ENCODE measurements at places on chromosomes 7 and 10.

DNA sequence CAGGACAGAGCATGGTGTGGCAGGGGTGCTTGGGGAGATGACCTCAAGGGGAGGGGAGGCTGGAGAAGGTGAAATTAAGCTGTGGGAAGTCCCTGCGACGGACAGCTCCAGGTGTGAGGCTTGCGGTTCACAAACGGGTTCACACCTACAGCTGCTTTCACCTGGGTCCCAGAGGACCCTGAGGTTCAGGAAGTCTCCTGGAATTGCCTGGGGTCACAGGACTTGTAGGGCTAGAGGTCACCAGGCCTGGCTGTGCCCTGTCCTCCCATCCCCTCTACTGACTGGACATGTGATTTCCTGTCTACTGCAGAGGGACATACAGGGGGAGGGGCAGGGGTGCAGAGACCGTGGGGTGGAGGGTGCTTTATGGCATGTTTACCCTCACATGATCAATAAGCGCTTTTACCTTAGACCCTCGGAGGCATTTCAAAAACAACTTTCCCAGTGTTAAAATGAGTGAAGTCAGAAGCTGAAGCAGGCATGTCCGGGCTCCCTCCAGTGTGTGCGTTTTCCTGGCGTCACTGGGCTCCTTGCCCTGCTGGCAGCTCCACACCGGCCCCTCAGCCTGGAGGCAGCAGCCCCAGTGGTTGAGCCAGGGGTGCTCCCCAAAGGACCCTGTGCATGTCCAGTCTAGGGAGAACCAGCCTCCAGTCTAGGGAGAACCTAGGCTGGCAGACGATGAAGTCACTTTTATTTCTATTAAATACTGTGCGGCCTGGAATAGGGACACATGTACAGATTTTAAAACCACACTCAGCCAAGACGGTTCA, 66.6 kb upstream of the IGFBP3 start:
- no peak for DNase-seq

DNA sequence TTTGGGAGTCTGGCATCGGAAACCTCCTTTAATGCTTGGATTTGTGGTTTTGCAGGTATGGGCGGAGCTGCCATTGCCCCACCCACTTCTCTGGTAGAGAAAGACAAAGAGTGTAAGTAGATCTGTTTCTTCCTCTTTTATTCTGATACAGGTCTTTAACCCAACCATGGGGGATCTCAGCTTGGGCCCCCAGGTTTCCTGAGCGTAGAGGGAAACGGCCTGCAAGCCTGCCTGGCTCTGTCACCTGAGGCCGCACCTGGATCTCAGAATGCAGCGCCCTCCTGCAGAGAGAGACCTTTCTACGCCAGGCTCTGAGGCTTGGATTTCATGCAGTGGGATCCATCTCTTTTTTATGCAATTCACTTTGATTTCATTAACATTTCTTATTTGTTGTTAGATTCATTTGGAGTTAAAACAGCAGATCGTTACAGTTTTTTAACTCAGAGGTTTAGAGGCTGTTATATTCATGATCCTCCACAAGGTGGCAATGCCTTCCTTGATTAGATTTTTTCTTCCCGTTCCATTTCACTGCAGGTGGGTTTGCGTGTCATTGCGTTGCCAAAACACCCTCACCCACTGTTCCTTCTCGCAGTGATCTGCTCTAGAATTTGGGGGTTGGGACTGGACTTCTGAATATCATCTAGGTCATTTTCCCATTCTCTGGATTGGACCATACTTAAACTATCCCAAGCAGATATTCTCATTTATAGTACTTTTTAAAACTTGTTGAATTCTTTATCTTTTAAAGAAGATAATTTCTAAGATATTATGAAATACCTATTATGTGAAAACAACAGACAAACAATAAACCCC, 20.0 kb downstream of the RBM17 start:
- DNase-seq: no peak

- DNase-seq: no peak
These were observed 59.0 kb upstream of the SORCS3 start for GRCh38 chr10:104581884-104582601.

- DNase-seq: no peak
These were observed 5.3 kb downstream of the LARP4B start for GRCh38 chr10:926075-926698.

DNA sequence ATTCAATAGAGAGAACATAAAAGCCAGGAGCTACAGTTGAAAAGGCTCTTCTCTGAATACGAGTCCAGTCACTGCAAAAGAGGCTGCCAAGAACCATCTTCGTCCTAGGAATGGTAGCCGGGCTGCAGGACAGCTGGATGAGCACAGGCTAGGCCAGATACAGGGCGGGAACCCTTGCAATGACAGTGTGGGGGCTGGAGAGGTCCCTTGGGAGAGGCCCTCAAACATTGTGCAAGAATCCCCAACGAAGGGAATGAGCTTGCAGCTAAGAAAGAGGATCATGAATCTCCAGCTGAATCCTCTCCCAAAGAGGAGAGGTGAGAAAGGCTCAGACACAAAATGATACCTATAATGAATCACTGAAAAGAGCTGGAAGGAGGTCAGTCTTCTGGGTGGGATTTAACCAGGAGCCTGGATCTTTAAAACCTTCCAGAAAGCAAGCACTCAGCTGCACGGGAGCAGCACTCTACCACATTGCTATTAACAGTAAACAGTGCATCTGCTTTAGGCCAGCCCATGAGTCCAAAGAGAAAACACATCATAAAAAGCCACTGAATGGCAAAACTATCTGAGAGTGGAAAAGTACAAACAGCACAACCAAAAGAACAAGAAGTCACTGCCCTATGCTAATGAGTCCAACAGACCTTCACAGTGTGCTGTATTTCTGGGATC, 287.9 kb downstream of the TNS3 start:
- no peak for DNase-seq

DNA sequence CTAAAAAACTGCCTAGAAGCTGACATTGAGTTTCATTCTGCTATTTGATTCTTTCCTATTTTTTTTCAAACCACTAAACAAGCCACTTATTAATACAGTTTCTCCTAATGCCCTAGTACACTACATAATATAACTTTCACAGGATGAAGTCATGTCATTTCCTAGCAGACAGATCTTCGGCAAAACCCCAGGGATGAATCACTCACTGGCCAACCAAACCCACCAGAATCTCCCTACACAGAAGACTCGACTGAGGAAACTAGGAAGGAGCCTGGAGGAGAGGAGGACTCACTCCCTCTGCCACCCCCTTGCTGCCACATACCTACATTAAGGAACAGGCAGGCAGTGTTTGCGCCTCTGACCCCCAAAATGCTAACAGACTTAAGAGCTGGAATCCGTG, 33.4 kb downstream of the XPNPEP1 start:
- no peak for DNase-seq

GRCh38 chr7:46945328-46945727, 636.6 kb downstream of the TNS3 start:
- no peak for DNase-seq

DNA sequence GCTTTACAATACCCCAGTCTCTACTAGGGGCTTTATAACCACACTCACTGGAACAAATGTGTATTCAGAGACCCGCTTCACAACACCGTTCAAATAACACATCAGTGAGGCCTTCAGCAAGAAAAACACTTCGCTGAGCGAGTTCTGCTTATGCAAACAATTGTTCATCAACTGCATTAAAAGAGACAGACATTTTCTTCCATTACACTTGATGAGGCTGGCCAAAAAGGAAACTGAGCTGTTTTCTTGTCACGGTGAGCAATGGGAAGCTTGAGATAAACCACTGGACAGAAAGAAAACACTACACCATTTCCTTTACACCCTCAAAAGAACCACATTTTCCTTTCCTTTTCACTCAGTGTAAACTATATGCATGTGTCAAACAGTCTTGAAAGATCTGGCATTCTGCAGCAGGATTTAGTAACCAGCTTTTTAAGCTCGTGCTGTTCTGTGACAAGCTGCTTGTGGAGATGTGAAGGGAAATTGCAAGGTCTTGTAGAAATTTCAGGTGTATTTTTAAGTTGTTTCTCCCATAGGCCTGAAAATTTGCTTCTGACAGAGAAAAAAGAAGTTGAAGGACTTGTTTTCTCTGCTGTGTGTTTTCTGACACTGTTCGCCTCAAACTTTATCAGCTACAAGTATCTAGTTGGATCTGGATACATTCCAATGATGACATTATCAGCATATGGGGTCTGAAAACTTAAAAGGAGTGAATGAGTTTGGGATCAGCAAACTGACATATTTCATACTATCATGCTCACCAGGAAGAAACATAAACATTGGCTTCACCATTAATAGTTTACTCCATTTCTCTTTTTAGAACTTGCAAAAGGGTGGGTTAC, 693.1 kb downstream of the PARD3 start:
- no peak for DNase-seq

GRCh38 chr10:113709221-113709838, 29.6 kb downstream of the CASP7 start:
- no peak for DNase-seq

GRCh38 chr7:134448356-134449229, 10.3 kb downstream of the AKR1B1 start:
- no peak for DNase-seq

DNA sequence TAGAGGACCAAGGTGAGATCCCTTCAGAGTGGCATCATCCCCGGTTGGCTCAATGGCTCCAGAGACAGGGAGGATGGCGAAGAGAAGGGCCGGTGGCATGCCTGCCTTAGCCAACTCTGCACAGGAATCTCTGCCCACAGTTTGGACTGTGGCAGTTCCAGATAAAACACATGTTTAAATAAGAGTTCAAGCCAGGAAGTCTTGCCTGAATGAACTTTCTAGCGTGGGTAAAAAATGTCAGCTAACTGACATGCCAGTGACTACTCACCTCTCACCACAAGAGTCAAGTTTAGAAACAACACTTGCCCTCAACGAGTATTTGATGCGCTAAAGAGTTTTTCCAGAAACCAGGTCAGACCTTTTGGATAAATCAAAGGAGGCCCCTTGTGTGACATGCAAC, 3.0 kb downstream of the NOD1 start:
- DNase-seq: no peak

DNA sequence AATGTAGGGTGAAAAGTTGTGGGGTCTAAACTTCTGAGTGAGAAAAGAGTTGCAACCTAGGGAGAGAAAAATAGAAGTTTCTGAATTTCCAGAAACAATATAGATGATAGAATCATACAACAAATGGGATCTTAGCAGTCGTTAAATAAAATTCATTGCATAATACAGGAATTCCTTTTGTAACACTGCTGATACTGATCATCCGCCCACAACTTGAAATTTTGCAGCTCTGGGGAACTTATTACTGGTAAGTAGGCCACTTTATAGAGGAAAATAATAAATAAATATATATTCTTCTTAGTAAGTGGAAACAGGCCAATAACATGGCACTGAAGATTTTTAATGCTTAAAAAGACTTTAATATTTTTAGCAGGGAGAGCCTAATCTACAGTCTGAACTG, 81.9 kb upstream of the SMIM30 start:
- DNase-seq: no peak

- no peak for DNase-seq
These were observed 19.2 kb upstream of the SMO start for GRCh38 chr7:129169171-129169671.

DNA sequence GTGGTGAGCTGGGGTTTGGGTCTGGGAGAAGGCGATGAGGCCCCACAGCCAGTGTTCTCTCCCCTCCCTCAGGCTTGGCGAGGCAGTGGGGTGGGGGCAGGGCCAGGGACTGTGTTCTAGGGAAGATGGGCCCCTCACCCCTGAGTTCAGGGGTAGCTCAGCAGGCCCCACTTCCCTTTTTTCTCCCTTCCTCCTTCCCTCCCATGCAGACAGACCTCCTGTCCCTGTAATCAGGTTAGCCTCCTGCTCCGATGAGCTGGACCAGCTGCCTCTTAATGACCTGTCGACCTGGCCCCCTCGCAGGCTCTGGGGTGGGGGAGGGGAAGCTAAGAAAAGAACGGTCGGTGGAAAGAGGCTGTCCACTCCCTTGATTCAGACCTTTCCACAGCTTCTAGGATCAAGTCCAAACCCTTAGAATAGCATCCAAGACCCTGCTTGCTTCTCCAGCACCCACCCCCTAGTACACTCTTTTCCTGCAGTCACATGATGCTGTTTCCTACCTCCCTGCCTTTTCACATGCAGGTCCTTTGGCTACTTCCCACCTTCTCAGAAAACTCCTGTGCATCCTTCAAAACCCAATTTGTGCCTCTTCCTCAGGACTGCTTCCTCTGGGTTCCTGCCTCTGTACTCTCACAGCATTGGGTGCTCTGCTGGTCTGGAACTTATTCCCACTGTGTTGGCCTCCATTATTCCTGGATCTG, 64.1 kb downstream of the ZMIZ1 start:
- DNase-seq: no peak

GRCh38 chr10:100890673-100891317, 22.0 kb upstream of the SLF2 start:
- DNase-seq: no peak

GRCh38 chr10:27297844-27298521, 57.4 kb upstream of the ACBD5 start:
- DNase-seq: no peak

GRCh38 chr10:29646960-29647461, 12.2 kb upstream of the SVIL start:
- no peak for DNase-seq

DNA sequence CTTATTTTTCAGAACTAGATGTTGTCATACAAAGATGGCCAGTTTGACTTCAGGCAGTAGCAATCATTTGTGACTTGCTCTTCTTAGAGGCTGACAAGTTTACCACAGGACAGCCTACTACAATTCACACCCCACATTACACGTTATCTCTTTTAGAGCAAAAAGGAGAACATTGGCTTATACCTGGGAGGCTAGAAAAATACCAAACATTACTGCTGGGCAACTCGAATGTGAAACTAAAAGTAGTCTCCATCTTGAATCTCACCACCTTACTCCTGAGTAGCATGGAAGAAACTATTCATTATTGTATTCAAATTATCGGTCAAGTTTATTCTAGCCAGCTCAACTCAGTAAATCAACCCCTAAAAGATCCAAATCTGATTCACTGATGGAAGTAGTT, 90.7 kb upstream of the TMEM26 start:
- no peak for DNase-seq

DNA sequence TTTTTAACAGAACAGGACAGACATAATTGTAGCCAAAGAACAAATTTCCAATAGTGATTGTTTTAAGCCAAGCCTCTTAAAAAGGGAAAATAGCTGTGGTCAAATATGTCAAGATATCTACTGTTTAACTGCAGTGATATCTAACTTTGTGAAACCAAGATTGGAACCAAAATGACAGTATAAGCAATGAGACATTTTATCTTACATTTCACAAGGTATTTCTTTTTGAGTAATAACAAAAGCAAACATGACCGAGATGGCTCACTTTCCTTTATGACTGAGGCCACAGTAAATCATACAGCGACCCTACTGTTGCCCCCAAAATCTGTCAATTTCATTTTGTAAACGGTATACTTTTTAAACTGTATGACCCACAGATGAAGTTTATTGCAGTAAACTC, 215.8 kb downstream of the MLLT10 start:
- DNase-seq: no peak

- DNase-seq: peak; percentile 63
These were observed 293.3 kb upstream of the KLF14 start for GRCh38 chr7:131027287-131027773.

GRCh38 chr7:130875265-130875741, 141.3 kb upstream of the KLF14 start:
- no peak for DNase-seq

GRCh38 chr10:79162861-79163665, 94.3 kb downstream of the ZMIZ1 start:
- no peak for DNase-seq
